ENCODE measurements at places on chromosomes 6 and 20.

DNA sequence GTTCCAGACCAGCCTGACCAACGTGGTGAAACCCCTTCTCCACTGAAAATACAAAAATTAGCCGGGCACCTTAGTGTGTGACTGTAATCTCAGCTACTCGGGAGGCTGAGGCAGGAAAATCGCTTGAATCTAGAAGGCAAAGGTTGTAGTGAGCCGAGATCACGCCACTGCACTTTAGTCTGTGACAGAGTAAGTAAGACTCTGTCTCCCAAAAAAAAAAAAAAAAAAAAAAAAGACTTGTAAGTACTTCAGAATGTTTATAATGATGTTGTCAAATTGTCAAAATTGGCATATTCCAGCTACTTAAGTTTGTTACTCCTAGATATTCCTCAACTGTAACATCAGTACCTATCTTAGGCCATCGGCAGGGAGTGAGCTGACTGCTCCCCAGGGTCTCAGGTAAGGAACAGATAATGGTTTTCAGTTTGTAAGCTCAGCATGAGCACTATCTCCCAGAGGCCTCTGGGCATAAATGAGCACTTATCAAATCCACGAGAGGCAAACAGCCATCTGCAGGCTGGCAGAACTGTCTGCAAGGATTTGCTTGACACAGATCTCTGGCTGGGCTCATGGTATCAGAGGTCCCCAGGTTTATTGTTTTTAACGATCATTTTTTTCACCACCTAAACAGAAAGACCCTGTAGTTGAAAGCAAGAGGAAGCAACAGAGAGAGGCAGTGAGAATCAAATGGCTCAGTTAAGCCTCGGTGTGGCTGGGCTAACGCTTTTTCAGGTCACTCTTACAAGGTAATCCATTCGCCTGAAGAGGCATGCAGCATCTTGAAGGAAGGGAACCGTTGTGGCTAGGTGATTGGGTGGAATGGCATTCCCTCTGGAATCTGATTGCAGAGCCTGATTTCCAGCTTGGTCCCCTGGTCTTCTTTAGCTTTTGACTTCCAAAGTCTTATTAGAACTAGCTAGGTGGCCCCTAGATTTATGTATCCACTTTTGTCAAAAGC is 115.9 kb downstream of the LY86 start:
- no peak for DNase-seq

- DNase-seq, result no peak
These were observed 844 bp downstream of the TAGAP start for GRCh38 chr6:159043947-159044346.

GRCh38 chr20:21656308-21657067 is 49.0 kb upstream of the PAX1 start:
- no peak for DNase-seq

GRCh38 chr20:62141043-62141396 is 2.2 kb downstream of the PSMA7 start:
- no peak for DNase-seq

DNA sequence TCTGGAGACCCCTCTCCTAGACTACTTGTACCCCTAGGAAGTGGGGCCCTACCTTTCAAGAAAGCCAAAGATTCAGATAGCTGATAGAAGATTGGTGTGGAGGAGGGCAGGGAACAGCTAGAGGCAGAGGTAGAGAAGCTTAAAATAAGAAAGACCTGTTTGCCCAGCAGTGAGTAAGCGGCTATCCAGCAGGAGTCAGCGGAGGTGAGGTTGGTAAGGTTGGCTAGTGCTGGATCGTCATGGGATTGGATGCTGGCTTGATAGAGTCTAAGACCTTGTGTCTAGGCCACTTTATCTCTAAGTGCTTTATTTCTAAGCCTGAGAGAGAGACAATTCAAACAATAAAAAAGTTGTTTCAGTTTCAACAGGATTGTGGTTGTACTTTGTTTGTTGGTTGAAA is 19.1 kb downstream of the ANKS1A start:
- DNase-seq, result no peak

- DNase-seq, result no peak
These were observed 37.6 kb downstream of the GSTA2 start for GRCh38 chr6:52725535-52726192.

- DNase-seq, result no peak
These were observed 127.8 kb upstream of the FOXA2 start for GRCh38 chr20:22711971-22712755.

DNA sequence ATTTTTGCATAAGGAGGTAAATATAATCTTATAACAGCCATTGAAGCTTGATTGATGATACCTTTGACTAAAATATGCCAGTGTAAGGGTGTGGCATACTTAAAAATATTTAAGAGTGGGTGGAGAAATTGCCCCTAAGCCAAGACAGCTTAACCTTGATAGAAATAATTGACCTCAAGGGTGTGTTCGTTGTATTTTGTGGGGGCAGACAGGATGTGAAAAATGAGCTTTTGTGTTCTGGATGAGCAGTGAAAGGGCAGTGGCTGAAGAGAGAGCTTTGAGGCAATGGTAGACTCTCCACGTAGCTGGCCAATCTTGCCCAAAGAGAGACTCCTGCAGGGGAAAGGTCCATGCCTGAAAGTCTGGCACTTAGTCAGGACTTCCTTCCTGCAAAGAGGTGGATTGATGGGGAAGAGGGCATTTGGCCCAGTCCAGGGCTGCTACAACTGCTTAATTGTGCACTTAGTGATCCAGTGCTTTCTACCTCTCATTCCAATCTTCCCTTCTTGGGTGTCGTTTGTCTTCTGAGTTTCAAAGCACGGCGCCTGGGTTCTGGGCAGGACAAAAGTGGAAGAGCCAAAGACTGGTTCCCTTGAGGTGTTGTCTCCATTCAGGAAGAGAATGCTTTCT is 15.6 kb upstream of the CD109 start:
- no peak for DNase-seq

DNA sequence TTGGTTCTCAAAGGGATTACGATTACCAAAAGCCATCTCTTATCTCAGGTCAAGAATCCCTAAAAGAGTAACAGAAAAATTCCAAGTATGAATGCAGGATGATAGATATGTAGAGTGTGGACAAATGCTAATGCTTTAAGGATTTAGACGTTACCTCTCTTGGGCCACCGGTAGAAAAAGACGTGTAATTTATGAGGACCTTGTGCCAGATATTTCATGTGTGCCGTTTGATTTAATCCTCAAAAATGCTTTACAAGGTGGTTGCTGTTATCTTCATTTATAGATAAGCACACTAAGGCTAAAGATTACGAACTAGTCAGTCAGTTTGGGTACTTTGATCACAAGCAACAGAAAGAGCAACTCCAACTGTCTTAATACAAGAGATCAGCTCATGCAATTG is 370.8 kb upstream of the JAG1 start:
- no peak for DNase-seq

- DNase-seq, result no peak
These were observed 945 bp downstream of the FAXC start for GRCh38 chr6:99348288-99349170.

Measured in HTR-8/SVneo (cell line).